ENCODE measurements at places on chromosomes 4 and X.

- no peak for DNase-seq
Observed at GRCh38 chr4:56466910-56467283, 520 bp upstream of the SRP72 start.

GRCh38 chrX:131577999-131578734, 34.3 kb downstream of the OR13H1 start:
- no peak for DNase-seq

- no peak for DNase-seq
Observed at GRCh38 chr4:35684755-35685154, 559.6 kb downstream of the ARAP2 start.

DNA sequence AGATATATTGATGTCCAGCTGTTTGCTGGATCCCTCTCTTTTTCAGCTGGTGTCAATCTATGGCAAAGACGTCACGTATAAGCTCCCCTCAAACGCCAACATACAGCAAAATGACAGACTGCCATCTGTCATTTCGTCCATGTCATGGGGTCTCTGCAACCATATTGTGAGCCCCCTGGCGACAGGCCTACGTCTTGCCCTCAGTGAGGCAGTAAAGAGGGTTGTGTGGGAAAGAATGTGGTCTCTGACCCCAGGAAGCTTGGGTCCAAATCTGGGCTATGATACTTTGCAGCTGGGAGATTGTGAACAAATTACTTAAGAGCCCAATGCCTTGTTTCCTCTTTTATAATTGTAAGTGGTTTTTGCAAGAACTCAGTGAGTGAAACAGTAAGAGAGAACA, 7.4 kb downstream of the SUPT20HL2 start:
- DNase-seq = no peak

- no peak for DNase-seq
Observed at GRCh38 chr4:31338000-31338399, 617.8 kb downstream of the PCDH7 start.

DNA sequence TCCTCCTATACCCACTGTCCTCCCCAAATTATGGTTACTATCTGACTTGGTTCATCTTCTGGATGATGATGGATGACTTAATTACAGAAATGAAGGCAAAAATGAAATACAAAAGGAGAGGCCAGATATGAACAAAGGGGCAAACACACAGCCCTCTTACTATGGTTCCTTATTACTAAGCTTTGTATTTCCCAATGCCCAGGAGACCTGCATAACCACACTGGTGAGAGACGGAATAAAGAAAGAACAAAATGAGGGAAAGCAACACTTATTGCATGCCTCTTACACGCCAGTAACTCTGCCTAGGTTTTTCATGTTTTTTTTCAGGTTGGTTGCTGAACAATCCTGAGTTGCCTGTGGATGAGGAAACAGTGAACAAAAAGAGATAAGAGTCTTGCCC, 120.5 kb downstream of the SLC10A7 start:
- no peak for DNase-seq

DNA sequence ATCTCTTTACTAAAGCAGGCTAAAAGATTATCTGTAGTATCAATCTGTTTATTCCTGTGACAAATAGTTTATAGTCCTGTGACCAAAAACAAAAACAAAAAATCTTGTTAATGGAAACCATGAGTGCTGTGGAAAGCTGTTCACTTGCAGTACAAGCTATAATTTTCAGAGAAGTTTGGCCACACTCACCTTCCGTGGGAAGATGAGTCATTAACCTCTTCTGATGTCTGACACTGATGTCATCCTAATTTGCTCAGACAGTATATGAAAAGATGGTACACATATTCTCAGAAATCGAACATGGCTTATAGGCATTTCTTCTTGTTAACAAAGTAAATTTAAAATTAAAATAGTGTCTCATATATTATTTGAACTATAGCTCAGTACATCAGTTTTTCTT, 19.9 kb upstream of the ENPP6 start:
- no peak for DNase-seq
